ENCODE measurements at places on chromosomes 11 and 22.

DNA sequence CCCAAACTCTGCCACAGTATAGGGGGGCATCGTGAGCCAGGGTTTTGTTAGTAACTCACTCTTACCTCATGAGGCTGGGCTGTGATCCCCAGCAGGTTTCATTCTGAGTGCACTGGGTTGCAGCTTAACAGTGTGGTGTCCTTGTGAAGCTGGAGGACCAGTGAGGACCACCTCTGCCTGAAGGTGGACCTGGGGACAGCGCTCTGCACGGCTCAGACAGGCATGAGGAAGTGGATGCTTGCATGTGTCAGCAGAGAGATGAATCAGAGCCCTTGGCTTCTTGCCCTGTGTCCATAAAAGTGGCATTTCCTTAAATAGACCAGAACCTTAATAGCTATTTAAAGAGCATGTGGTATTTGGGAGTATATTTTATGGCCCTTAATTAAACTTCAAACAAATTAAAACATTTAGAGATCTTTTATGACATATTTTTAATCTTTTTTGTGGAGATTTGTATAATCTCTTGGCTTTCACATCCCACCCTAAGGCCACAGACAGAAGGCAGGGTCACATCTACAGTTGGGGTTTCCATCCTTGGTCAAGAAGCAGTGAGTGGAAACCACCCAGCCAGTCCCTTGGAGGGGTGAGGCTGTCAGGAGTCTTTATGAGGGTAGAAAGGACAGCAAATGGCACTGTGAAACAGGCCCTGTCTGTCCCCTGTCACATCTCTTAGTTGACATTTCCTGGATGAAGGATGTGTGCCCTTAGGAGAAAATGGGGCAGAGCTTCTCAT lies 24.8 kb upstream of the ADORA2A start:
- peak; percentile 92 for DNase-seq

- DNase-seq = no peak
Observed at GRCh38 chr22:23035557-23036277, 34.6 kb upstream of the GNAZ start.

GRCh38 chr11:87722756-87723565 lies 452.3 kb downstream of the RAB38 start:
- DNase-seq = peak; percentile 18

DNA sequence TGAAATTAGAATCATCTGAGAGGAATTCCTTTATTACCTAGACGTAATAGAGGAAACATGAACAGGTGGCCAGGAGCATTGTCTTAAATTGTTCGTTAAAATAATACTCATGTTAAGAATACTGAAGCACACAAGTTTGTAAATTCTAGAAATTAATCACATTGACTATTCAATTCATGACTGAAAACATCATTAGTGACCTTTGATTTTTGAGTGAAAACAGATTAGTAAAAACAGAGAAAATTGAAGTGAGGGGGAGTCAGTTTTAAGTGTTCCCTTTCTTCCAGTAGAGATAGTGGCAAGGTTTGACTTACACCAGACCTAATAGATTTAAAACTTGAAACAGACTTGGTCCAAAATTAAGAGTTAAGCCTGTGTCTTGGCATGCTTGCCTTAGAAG lies 1.4 kb downstream of the ZFP91 start:
- DNase-seq = no peak

DNA sequence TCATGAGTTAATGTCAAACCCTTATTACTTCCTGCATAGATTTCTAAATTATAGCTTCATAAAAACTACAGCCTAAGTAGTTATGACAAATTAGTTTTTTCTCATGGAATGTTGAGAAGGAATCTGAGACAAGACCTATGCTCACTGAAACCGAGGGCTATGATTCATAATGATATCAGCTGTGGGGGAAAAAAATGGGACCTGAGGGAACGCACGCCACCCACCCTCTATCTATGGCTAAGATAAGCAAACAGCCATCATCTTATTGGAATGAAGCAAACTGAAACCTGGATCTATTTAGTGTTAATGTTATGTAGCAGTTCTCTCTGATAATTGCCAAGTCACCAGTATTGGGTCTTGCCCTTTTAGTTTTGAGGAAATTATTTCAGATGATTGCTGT lies 906.9 kb upstream of the RAG2 start:
- peak; percentile 96 for DNase-seq

- no peak for DNase-seq
Observed at GRCh38 chr11:83827940-83828554, 541.9 kb upstream of the CCDC90B start.

GRCh38 chr11:121572571-121573059 lies 119.8 kb upstream of the SORL1-AS1 start:
- DNase-seq = no peak
